A549 treated with GW870086 at 1 μM for 4 hours (cell line): ENCODE measurements at places on chromosomes 12 and 14. TPM values are rescaled to one million over a fixed set of nuclear protein-coding genes. Genes with fewer than 3 reads are reported as not detected.

TMTC2 gene
- 0.75 to 1.6 TPM (median 1.4 TPM) in 5 replicates for total RNA-seq

TMEM119 gene
- 0.05 to 0.16 TPM (median 0.15 TPM) in 3 of 5 replicates, not detected in the others for total RNA-seq

WNK1 gene
- total RNA-seq: 65.9 to 108 TPM (median 96.2 TPM) in 5 replicates

KANSL2 gene
- total RNA-seq: 36.2 to 49.6 TPM (median 38.7 TPM) in 5 replicates

PRIMA1 gene
- total RNA-seq: 0.22 to 0.35 TPM (median 0.31 TPM) in 5 replicates
